ENCODE measurements at places on chromosomes 3 and 15.

DNA sequence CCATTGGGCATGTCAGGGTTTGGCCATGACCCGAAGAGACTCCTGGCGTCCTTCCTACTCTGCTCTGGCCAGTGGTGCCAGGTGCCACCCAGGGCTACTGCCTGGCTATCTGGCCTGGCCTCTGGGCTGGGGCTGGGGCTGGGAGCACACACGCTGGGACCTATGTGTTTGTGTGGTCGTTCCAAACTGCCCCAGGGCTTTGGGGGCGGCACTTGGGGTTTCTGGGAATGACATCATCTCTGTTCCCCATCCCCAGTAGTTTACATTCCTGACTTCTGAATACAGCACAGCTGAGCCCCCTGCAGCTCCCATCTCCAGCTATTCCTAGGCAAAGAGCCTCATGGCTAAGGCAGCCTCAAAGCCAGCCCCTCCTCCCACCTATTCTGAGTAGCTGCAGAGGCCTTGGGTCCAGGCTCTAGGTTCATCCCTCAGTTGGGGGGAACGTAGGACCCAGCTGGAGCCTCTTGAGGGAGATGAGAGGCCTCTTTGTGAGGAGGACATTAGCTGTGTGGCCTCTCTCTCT is 24.3 kb downstream of the PLEKHO2 start:
- peak; percentile 43 for DNase-seq

DNA sequence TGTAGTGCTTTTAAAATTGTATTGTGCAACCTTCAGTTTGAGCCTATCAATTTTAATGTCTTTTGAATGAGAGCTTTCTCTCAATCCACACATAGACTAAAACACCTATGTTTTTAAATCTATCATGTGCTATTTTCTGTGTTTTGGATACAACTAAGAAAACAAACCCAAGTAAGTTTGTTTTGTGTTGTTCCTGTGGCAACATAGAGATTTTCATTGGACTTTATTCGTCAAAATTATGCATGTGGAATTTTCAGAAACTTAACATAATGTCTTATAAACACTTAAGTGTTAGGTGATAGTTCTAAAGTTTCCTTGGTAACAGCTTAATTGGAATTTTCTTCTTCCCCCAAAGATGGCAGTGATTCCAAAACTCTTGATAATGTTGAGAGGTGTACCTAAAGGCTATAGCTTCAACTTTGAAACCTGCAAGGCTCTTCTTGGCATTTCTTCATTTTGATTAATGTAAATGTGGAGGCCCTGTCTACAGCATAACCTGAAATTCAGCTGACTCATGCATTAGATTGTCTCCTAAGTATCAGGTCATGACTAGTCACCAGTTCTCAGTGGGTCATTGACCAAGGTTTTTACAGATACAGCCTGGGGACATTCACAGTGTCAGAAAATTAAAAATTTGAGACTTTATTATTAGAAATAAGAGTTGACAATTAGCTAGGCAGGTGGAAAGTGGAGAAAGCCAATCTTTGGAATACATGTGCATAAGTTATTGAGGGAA is 44.4 kb downstream of the COL6A5 start:
- no peak for DNase-seq

DNA sequence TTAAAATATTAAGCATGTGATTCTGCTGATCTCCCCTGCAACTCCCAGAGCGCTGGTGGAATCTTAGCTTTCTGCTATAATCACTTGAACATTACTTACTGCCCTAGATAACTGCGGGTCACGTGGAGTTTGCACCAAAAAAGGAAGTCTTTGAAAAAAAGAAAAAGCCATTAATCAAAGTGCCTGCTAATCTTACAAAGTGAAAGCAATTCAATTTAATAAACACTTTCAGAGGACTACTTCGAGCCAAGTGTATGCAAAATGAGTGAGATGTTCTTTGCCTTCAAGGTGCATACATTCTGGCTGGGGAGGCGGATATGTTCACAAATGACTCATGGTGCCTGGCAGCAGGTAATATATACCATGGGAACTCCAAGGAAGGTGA is 109.9 kb upstream of the GAP43 start:
- no peak for DNase-seq

DNA sequence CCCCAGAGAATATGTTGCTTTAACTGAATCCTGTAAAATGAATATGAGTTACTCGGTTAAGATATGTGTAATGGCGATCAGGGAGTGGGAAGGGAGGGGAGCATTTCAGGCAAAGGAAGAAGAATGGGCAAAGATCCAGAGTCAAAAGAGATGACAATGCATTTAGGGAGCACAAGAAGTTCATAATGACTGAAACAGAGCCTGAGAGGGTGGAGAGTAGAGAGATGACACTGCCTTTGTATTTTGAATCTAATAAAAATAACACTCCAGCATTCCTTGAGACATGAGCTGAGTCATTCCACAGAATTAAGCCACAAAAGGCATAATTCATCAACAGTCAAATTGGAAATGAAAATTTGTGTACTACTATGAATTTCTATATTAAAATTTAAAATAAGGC is 105.3 kb upstream of the PEX5L start:
- DNase-seq: peak; percentile 1

DNA sequence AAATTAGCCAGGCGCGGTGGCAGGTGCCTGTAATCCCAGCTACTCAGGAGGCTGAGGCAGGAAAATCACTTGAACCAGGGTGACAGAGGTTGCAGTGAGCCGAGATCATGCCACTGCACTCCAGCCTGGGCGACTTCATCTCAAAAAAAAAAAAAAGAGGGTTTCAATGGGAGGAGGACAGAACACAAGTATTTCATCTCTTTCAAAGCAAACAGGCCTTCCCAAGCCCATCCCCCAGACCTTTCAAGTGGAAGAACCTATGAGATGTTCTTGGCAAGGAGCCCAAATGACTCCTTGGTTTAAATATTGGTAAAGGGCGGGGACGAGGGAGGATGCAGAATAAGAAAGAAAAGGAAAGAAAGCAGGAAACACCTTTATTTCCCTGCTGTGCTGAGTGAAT is 62.2 kb upstream of the MCF2L2 start:
- no peak for DNase-seq

GRCh38 chr3:134039161-134039862 is 9.6 kb upstream of the SLCO2A1 start:
- no peak for DNase-seq

DNA sequence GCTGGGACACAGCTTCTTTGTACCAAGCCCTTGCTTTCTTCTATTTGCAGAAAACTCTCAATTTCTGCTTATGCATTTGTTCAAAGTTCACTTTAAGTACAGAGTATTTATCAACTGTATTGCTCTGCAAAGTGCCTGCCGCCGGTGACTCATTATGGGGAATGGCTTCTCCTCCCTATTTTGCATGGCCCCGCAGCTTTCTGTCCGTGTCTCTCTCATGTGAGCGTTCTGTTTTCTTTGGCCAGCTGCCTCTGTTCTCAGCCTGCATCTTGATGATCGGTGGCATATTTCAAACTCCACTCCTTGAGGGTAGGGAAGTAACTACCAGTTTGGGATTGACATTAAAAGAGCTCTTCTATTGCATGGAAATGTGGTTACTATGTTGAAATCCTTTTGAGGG is 28.6 kb upstream of the ST8SIA2 start:
- DNase-seq: peak; percentile 3

- no peak for DNase-seq
These were observed 410.3 kb upstream of the TPRG1 start for GRCh38 chr3:188761439-188761838.

DNA sequence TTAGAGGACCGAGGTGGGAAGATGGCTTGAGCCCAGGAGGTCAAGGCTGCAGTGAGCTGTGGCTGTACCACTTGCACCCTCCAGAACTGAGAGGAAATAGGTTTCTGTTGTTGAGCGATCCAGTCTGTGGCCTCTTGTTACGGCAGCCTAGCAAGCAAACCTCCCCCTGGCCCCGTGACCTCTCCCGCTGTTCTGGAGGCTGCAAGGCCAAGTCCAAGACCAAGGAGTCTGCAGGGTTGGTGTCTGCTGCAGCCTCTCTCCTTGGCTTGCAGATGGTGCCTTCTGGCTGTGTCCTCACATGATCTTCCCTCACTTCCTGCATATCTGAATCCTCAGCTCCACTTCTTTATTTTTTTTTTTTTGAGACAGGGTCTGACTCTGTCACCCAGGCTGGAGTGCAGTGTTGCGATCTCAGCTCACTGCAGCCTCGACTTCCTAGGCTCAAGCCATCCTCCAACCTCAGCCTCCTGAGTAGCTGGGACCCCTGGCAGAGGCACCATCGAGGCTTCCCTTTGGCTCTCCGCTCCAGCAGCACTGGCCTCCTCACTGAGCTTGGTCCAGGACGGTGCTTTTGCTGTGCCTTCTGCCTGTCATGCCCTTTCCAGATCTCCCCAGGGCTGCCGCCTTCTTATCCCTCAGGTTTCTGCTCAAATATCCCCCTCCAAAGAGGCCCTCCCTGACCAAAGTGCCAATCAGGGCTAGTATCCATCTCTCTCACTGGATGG is 18.0 kb upstream of the PLXND1 start:
- peak; percentile 34 for DNase-seq

GRCh38 chr15:82114660-82115059 is 68.8 kb upstream of the MEX3B start:
- DNase-seq: no peak

DNA sequence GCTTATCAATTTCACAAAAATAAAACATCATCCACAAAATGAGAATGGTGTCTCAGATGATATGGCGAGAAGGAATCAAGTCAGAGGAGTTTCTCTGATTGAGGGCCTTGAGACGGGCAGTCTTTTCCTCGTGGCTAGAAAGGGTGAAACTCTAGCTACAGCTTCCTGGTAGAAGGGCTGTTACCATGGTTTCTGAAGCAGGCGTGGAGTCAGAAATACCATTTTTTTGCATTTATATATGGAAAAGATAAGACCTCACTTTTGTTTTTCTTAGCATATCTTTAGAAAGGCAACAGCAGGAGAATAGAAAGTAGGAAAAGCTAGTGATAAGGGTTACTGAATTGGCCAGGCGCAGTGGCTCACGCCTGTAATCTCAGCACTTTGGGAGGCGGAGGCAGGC is 17.3 kb upstream of the SAMD7 start:
- peak; percentile 54 for DNase-seq

GRCh38 chr3:160003520-160004128 is 15.0 kb downstream of the IL12A start:
- DNase-seq: peak; percentile 69

Measured in cardiac fibroblast (primary cell).